SK-N-SH (cell line): ENCODE measurements at places on chromosomes 2 and 18. TPM values are rescaled to one million over a fixed set of nuclear protein-coding genes. Genes with fewer than 3 reads are reported as not detected.

DNA sequence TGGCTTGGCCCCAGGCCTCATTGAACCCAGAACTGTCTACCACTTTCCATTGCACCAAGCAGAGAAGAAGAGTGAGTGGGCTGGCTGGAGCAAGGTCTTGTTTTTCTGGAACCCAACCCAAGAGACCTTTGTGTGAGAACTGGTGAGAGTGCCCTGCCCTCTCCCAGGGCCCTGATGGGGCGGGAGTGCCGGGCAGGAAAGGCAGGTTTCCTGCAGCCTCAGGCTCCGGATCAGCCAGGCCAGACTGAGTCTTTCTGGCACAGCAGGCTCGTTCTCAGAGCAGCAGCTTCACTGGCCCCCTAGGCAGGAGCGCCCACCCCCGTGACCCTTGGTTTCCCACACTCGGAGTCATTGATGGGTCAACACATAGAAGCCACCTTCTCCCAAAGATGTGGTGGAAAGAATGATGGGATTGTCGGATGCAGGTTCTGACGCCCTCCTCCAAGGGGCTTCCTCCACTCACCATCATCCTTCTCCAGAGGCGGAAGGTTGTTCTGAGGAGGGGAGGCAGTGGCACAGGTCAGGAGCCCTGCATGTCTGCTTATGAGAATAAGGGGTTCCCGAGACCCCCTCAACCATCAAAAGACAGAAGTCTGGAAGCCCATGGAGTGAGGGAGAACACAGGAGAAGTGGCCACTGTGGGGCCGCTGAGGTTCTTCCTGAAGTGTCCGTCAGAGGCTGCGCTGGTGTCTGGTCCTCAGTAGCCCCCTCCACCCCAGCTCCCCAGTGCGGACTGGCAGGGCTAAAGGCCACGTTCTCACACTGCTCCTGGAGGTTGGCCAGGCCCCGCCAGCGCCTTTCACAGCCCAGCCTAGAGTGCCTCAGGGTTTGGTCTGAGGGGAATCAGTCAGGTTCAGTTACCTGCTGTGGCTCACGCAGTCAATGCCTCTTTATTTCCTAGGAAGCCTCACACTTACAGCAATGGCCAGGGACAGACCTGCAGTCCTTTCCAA is 62.8 kb upstream of the LAPTM4A start:
- no peaks in the 10 kb centered on the region for H3K36me3 ChIP-seq
- H3K27me3 ChIP-seq: no peaks in the 10 kb centered on the region
- DNase-seq: no peak
- H3K4me3 ChIP-seq: no peak overlapping the region
- no peaks in the 10 kb centered on the region for H3K4me1 ChIP-seq

- no peak for DNase-seq
- H3K27me3 ChIP-seq: no peaks in the 10 kb centered on the region
- H3K4me1 ChIP-seq: peaks cover 10% of the 10 kb centered on the region
- no peak overlapping the region for H3K27ac ChIP-seq
- no peak overlapping the region for H3K4me3 ChIP-seq
Measured at GRCh38 chr2:47631306-47631705, 151.6 kb upstream of the MSH6 start.

GRCh38 chr18:650428-650858 is 7.0 kb upstream of the TYMS start:
- no peaks in the 10 kb centered on the region for H3K27me3 ChIP-seq
- no peak overlapping the region for H3K4me3 ChIP-seq
- no peaks in the 10 kb centered on the region for H3K4me1 ChIP-seq
- no peak for DNase-seq
- H3K36me3 ChIP-seq: no peaks in the 10 kb centered on the region

The AKAIN1 gene
- not detected in 2 replicates for polyA plus RNA-seq

DNA sequence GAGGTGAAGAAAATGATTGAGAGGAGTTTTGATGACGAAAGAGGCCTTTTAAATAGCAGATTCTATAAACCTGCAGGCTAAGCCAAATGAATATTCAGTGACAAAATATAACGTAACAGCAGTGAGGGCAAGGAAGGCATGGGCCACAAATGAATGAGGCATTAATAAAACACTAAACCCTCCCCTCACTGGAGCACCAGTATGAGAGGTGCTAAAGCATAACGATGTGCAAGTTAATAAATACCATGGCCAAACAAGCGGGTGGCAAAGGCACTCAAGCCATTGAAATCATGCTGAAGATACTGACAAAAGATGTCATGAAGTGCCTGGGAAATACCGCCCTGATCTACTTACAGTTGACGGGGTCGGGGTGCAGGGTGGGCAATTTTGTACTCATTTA is 30.2 kb upstream of the LONRF2 start:
- H3K4me1 ChIP-seq: no peaks in the 10 kb centered on the region
- no peaks in the 10 kb centered on the region for H3K36me3 ChIP-seq
- no peaks in the 10 kb centered on the region for H3K27me3 ChIP-seq

The SPEG gene
- polyA plus RNA-seq: 98.3 and 107 TPM in 2 replicates

- no peaks in the 10 kb centered on the region for H3K4me1 ChIP-seq
- no peaks in the 10 kb centered on the region for H3K27me3 ChIP-seq
- no peak overlapping the region for H3K27ac ChIP-seq
- no peaks in the 10 kb centered on the region for H3K36me3 ChIP-seq
- no peak overlapping the region; the same call in 1 of the 2 replicates for H3K4me3 ChIP-seq
- DNase-seq: peak; percentile 86
Measured at GRCh38 chr18:7177116-7177744, 53.7 kb upstream of the LRRC30 start.

DNA sequence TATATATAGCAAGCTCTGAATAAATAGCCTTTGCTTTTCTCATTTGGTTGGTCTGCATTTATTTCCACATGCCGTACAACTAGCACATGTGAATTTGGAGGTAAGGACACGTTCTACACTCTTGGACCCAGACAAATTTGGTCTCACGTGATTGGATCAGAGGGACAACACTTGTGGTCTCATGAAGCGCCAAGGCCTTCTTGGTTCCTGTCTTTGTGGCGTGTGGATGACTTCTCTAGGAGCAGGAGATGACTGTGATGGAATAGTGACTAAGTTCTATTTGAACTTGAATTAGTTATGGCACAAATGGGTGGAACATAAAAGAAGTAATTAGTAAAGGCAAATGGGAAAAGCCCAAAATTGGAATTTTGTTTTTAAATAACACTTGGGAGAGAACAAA is 206.9 kb downstream of the BCL2 start:
- no peaks in the 10 kb centered on the region for H3K27me3 ChIP-seq
- H3K4me3 ChIP-seq: no peak overlapping the region
- H3K36me3 ChIP-seq: no peaks in the 10 kb centered on the region
- peak overlapping the region; percentile 20; the same call in 1 of the 2 replicates for H3K27ac ChIP-seq

The SERPINB12 gene
- polyA plus RNA-seq: not detected in 2 replicates

GRCh38 chr2:235608200-235608887 is 114.5 kb downstream of the AGAP1 start:
- H3K36me3 ChIP-seq: no peaks in the 10 kb centered on the region
- no peaks in the 10 kb centered on the region for H3K27me3 ChIP-seq
- DNase-seq: no peak
- H3K4me3 ChIP-seq: no peak overlapping the region
